Renal cortex interstitium (tissue), 15 donors: ENCODE measurements at places on chromosomes 7 and 10.

GRCh38 chr10:121648493-121648892, 50.2 kb upstream of the FGFR2 start:
- DNase-seq: no peak

GRCh38 chr7:52842202-52842900, 193.1 kb upstream of the POM121L12 start:
- DNase-seq: no peak

DNA sequence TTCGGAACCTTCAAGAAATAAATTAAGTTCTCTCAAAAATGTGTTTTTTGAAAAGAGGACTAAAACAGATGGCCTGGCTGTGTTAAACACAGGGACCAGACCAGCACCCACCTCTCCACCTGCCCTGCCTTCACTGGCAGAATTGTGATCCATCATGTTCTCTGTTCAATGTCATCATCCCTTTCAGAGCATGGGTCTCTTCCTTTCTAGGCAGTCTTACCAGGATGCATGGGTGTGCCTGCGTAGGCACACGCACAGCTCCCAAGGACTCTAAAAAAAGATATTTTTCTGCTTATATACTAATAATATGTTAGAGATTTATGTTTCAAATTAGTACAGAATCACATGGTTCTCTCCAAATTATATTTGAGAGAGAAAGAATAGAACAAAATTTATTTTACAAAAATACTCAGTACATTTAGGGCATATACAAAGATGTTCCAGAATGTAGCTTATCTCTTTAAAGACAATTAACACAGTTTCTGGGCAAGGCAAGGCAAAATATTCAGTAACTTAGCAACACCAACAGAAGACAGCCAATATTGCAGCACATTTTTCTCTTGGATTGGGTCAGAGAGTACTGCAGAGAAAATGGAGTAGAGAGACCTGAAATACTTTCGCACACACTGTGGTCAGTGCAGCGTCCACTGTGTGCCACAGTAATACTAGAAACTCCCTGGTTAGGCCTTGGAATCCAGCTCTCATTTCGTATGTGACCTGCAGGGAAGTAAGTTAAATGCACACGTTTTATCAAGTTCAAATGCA, 52.8 kb downstream of the EGFR start:
- no peak for DNase-seq

GRCh38 chr7:52154382-52154781, 837.8 kb upstream of the COBL start:
- DNase-seq: no peak

DNA sequence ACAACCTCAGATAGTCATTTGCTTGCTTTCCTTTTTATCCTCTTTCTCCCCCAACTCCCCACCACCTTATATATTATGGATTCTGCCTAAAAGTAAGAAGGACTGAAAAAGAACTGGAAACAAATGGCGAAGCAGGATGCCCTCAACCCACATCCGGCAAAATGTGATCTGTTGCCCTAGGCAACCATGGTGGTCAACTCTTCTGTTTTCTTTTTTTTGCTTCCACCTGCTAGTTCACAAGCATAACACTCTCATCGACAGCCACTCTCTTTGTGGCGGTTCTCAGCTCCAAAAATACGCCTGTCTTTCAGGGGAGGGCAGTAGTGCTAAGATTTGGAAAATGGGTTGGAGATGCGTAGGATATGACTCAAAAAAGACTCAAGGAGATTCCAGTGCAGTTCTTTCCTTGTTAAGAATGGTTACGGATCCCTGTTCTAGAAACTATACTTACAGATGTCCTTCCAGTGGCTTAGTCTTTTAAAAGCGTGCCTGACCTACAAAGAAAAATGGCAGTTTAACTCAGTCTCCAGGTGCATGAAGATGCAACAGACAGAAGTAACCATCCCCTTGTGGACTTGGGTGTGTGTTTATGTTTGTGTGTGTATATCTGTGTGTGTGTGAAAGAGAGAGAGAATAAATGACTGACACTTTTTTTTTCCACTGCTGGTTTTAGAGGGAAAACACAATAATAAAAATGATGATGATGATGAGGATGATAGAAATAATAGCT, 10.7 kb downstream of the APBB1IP start:
- no peak for DNase-seq

DNA sequence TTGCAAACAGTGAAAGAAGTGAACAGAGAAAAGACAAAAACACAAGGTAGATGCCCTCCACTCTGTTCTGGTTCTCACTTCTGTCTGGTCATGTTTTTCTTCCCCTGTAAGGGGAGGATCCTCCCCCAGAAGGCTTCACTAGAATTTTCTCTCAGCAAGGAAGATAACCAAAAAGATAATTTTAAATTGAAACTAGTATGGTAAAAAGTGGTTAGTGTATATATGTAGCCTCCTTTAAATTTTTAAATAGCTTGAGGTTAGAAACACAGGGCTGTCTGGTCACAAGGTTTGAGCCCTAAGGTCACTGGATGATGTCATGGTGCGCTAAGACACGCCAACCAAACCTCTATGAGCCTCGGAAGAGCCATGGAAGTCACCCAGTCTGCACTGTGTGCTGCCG, 5.6 kb upstream of the PKD1L1 start:
- DNase-seq: no peak

- DNase-seq: no peak
These were observed 46.3 kb downstream of the HDAC9 start for GRCh38 chr7:18541871-18542212.

- DNase-seq: no peak
These were observed 4.9 kb upstream of the ABCB4 start for GRCh38 chr7:87480386-87480785.

- no peak for DNase-seq
These were observed 985.8 kb downstream of the REEP3 start for GRCh38 chr10:64506963-64507362.

GRCh38 chr7:122887848-122888247, 1.6 kb upstream of the CADPS2 start:
- no peak for DNase-seq

DNA sequence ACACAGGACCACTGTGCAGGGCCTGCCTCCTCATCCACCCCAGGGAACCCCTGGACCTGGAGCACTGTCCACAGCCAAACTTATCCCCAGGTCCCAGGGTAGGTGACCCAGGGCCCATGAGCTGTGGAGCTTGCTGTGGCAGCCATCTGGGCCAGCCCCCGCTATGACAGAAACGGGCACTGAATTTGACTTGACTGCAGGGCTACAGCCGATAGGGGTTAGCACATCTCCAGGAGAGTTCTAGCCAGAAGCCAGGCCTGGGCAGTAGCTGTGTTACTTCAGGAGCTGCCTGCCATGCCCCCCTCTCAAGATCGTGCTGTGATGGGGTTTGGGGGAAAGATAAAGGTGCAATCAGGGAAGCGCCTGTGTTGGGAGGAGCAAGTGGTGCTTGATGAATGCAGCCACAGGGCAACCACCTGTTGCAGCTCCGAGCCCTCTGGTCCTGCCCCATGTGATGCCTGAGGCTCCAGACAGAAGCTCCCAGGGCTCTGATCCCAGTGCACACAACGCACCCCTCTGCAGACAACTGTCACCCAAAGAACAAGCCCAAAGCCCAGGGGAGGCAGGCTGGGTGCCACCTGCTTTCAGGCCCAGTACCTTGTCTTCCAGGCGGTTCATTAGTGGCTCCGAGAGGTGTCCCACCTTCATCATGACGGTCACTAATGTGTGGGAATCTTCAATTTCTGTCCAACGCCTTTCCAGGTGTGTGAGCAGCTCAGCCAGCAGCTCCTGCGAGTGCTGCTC, 6.5 kb downstream of the TBRG4 start:
- DNase-seq: no peak

DNA sequence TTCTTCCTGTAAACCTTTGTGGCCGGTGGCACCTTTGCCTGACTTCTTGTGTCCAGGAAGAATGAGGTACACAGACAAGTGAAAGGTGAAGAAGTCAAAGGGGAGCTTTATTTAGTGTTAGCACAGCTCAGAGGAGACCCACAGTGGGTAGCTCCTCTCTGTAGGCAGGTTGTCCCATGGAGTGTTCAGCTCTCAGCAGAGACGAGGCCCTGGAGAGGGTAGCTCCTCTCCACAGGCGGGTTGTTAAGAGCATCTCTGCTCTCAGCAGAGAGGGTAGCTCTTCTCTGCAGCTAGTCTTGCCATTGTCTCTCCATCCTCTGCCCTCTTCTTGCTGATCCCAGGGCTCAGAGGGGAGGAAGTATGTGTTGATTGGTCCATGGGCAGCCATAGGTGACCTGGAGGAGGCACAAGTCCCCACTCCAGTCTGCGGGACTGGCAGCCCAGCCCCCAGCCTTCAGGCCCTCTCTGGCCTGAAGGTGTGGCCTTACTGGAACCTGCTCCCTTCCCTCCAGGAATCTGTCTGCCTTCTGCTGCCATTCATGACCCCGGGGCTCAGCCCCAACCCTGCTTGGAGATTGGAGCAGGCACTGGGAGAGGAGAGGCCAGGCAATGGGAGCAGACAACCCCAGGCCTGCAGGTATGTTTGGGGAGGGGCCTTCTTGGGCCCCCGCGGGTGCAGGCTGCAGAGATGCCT, 24.5 kb downstream of the HHEX start:
- DNase-seq: no peak

DNA sequence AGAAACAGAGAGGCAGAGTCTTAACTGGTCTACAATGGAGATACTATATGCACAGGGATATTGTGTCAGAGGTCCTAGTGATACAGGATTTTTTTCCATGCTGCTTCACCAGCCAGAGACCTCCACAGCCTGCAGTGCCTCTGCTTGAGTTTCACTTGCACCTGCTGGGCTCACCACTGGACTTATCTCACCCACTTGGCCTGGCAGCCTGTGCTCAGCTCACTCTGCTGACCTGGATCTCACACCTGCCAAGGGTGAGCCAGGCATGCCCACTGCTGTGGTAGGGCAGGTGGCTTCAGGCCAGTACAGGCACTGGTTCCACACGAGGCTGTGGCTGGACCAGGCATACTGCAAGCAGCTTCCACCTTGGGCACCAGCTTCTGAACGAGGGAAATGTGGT, 36.6 kb downstream of the PNLIPRP3 start:
- DNase-seq: no peak

DNA sequence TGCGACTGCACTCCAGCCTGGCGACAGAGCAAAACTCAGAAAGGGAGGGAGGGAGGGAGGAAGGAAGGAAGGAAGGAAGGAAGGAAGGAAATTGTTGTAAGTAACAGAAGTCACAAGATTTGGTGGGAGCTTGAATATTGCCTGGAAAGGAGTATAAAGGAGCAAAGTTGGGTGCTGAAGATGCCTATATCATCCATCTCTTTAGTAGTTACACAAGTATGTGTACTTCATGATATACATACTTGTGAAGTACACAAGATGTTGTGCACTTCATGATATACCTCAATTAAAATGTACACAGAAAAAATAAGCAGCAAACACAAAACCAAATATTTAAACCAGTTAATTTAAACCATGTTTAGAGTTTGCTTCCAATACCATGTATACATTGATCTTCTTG, 1223.8 kb downstream of the SORCS3 start:
- DNase-seq: no peak

- DNase-seq: no peak
These were observed 380.5 kb downstream of the SFMBT2 start for GRCh38 chr10:7030134-7030855.

DNA sequence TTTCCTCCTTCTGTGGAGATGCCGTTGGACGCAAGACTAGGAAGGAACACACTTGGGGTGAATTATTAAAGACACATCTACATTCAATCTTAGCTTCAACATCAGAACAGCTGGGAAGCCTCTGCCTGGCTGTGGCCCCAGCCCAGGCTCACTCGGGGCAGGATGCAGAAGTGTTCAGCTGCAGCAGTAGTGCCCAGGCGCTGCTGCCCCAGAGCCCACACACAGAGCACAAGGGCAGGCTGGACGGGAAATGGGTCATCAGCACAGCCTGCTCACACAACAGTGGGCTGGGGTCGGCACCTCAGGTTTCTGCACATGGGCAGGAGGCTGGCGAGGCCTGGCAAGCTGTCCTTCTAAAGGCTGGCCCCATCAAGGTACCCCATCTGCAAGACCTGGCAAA, 42.5 kb downstream of the NOD1 start:
- no peak for DNase-seq

DNA sequence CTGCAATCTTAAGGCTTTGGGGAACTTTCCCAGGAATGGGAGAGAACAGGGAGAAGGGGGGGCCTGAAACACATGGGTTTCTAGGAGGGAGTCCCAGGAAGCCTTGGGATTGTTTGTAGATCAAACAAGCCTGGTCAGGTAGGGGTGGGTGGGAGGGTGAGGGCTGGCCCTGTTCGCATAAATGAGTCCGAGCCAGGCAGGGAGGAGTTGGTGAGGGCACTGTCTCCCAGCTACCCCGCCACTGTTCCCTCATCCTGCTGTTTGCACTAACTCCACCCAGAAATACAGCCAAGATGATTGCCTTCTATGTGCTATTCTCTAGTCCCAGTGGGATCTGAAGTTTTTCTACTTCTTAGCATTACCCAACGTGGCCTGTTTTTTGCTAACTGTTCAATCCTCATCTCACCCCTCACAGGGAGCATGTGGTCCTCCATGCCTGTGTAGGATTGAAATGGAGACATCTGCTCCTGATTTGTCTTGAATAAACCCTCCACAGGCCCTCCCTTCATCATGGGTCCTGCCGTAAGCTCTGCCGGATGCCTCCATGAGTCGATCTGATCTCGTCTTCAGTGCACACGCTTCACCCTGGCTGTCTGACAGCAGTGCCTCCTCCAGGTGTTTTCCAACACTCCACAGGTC, 257.0 kb downstream of the COBL start:
- no peak for DNase-seq

GRCh38 chr7:80463272-80463920, 48.5 kb downstream of the GNAT3 start:
- no peak for DNase-seq

DNA sequence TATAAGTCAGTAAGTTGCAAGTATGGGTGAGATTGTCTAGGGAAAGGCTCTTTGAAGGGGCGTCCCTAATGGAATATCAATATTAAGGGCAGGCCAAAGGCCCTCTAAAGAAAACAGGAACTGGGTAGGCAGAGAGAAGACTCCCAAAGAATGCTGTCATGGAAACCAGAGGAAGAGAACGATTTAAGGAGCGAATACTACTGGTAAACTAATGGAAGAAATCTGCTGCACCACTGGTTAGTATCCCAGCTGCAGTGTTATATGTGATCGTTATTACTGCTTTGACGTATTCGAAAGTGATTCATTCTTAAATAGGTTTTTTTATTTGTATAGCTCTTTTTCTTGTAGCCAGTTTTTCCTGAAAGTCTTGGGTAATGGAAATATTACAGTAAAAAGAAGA, 1.3 kb downstream of the CASP2 start:
- no peak for DNase-seq

DNA sequence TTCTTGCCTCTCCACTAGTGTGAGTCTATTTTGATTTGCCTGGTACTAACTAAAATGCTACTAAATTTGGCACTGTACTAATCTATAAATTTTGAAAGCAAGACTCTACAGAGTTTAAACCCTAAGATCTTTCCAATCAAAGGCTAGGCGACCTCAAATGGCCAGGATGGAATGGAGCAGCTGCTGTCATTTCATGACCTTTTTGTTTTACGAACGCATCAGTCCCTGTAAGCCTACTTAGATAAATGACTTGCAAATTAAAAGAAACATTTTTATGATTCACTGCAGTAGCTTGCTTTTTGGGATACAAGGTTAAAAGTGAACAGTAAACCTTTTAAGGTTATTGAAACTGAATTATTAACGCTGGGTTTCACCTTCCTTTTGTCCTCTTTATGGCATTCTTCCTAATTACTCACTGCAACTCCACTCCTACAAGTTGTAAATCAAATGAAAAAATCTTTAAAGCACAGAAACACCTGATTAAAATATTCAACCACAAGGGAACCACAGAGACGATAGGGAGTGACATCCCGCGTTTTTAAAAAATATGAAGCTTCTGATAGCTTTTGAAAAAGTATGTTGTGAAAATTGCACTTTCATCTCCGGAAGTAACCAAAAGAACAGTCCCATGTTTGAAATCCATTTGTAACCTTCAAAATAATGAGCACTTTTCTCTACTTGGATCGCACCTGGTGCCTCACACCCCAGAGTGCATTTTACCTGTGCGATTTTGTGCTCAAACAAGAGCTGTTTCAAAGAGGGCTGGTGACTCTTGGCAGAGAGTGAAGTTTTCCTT, 595.1 kb downstream of the PARD3 start:
- DNase-seq: no peak
